Ovary (tissue), 10 donors: ENCODE measurements at places on chromosomes 5 and 9.

DNA sequence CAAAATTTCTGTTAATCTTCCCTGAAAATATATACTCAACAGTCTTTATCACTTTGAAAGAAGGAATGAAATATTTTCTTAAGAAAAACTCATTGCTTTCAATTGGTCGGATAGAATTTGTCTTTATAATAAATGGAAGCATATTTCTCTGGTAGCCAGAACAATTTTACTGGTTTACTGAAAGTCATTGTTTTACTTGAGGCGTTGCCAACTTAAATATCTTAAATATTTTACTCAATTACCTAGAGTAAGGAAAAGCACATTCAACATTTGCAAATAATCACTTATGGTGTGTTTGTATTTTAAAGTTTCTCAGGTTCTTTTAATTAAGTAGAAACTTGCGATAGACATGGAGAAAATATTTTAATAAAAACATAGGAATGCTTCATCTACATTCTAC, 1181.7 kb downstream of the EFNA5 start:
- DNase-seq, result no peak

DNA sequence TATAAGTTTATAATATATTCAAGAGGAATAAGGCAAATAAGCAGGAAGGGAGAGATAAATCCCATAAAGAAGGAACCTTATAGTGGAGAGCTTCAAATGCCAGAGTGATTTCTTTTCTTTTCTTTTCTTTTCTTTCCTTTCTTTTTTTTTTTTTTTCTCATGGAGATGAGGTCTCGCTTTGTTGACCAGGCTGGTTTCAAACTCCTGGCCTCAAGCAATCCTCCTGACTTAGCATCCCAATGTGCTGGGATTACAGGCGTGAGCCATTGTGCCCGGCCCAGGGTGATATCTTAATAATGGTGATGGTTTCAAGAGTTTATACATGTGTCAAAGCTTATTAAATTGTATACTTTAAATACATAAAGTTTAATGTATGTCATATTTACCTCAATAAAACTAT, 19.6 kb upstream of the FOCAD start:
- no peak for DNase-seq

DNA sequence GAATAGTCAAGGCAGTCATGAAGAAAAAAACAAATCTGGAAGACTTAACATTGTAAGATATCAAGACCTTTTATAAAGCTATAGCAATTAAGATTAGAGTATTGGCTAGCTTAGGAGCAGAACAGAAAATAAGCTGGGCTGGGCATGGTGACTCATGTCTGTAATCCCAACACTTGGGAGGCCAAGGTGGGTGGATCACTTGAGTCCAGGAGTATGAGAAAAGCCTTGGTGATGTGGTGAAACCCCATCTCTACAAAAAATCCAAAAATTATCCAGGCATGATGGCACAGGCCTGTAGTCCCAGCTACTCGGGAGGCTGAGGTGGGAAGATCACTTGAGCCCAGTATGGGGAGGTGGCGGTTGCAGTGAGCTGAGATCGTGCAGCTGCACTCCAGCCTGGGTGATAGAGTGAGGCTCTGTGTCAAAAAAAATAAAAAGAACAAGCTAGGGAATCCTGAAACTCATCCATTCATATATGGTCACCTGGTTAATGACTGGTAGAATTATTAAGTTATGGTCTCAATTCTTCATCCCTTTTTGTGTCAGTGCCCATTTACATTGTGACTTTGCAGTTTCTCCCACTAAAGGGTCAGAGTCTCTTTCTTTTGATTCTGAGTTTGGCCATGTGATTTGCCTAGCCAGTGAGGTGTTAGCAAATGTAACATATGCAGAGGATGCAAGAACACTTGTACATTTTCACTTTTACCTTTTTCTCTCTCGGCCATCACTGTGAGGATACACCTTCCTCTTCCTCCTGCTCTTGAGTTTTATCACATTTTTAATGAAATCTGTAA, 144.6 kb upstream of the SGCD start:
- DNase-seq, result no peak

GRCh38 chr9:94767331-94768072, 41.0 kb downstream of the AOPEP start:
- DNase-seq, result no peak
